ENCODE measurements at places on chromosomes 5 and 9. TPM values are rescaled to one million over a fixed set of nuclear protein-coding genes. Genes with fewer than 3 reads are reported as not detected.

DNA sequence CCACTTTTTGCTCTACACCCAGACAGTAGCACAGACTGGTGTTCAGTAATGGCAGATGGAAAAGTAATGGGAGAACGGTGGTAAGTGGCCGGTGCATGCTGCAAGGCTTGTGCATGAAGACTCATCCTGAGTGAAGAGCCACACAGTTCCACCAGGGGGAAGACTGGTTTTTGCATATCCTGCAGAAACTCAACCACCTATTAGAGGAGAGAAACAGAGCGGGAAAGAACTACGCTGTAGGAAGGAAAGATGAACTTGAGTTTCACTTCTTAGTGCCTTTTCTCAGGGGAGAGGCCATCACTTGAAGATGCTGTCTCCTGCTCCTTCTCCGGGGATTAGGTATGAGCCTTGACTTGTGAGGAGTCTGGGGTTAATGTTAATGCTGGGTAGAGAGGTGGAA is 9.4 kb upstream of the PRSS3 start:
- no peak for DNase-seq

GRCh38 chr5:142640316-142641005 is 45.4 kb downstream of the FGF1 start:
- DNase-seq, result no peak

The SLC45A2 gene
- total RNA-seq, result not detected

GRCh38 chr5:11797132-11797531 is 107.1 kb downstream of the CTNND2 start:
- no peak for DNase-seq

The ABO gene
- total RNA-seq, result 1.7 TPM

GRCh38 chr5:56319526-56320181 is 86.5 kb upstream of the ANKRD55 start:
- DNase-seq, result peak; percentile 63

The PCDHGA12 gene
- 5.1 TPM for total RNA-seq

- DNase-seq, result peak; percentile 50
These were observed 27.0 kb upstream of the ZNF622 start for GRCh38 chr5:16492398-16493140.

The AP3B1 gene
- total RNA-seq, result 25.5 TPM

DNA sequence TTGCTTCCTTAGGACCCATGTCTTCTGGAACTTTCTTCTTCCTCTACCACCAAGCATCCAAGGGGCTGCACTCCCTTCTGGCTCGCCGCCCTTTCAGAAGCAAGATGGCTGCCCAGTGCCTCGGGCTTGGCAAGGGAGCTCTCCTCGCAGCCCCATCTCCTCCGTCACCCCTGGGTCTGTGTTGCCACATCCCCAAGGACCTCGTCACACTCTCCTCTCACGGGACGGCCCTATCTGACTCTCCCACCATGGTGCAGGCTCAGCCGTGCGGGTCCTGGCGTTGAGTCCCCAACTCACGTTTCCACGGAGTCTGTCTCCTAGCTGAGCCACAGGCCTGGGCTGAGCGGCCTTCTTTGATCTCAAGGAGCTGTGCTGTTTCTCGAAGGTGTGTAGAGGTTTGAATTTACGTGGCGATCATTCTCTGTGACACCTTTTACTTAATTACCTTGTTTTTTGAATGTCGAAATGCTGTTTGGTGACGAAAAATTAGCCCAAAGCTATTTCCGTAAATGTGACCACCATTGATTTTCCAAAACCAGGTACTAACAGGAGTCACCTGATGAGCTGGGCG is 15.0 kb upstream of the SCGB3A1 start:
- no peak for DNase-seq

The RAD50 gene
- total RNA-seq, result 37.0 TPM

DNA sequence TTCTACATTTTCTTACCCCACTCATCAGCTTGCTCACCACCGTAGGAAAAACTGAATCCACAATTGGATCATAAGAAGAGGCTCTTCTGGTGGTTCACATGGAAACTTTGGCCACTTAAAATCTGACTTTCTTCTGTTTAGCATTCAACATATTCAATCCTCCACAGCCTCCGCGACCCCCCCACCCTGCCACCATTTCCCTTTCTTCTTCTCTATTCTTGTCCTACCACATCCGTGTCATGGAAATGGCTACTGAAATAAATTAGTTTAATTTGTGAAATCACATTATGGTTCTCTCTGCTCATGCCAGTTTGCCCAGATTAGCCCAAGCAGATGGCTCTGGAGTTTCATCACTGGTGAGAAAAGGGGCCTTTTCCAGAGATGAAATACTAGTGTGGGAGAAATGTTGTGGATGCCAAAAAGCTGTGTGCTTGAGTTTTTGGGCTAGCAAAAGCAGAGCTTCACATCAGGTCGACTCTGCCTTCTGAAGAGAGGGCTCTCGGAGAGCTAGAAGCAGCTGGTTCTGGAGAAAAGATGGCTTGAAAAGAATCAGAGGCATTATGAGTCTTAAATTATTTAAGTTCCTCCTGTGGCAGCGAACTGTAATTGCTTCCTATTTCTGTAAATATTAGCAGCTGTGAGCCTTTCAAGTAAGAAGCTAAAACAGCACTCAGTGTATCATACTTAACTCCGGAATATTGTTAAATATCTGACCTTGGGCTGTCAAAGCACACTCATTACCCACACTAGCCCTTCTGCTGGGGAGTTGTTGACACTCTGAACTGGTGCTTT is 107.1 kb downstream of the MAT2B start:
- no peak for DNase-seq

DNA sequence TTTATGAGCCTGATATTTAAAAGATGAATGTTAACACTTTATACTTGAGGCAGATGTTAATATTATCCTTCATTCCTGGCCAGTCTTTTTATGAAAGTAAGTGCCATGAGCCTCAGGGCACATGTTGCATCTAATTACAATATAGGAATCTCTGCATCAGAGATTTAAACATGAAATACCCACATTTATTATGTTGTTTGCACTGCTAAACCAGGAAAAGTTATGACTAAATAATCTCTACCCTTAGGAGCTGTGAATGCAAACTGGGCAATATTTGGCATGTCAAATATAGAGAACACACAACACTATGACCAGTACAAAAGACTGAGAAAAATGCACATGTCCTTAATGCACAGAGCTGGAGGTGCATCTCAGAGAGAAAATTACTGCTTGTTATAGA is 526.1 kb upstream of the GRAMD2B start:
- no peak for DNase-seq

- no peak for DNase-seq
These were observed 173.9 kb downstream of the TRPM3 start for GRCh38 chr9:70947511-70947910.

DNA sequence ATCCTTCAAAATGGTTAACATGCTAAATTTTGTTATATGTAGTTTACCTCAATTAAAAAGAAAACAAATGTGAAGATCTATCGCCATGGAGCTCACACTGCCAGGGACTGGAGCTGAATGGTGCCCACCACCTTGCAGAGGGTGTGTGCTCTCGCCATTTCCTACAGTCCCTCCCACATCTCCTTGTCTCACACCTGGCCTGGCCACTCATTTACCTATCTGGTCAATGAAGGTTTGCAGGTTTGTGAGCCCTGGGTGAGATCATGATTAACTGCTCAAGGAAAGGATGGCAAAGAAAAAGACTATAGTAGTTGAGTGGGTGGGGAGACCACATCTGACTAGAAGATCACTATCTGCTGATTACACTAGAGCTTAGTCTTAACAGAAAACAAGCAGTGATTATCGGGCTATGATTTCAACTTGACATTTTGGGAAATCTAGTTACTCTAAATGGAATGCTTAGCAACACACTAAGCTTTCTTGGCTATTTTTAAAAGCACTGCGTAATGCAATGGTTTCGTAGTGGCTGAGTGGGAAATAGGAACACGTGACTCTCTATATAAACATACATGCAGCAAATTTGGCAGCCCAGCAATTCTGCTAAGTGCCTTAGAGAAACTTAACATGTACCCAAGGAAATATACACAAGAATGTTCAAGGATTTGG is 27.3 kb downstream of the PUM3 start:
- no peak for DNase-seq

The LECT2 gene
- total RNA-seq, result not detected

The PCDHB14 gene
- total RNA-seq, result 2.5 TPM

DNA sequence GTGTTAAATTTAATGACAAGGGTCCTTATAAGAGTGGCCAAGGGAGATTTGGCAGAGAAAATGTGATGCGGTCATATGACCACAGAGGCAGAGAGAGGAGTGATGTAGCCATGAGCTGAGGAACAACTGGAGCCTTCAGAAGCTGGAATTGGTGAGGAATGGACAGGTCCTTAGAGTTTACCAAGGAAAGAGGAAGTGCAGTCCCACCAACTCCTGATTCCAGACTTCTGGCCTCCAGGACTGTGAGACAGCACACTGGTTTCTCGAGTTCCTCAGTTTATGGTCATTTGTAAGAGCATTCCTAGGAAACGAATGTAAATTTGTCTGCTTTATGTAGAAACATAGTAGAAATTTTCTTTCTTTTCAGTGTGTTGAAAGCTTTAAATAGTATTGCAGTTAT is 410.1 kb downstream of the CDH18 start:
- DNase-seq, result no peak

The PIP5KL1 gene
- total RNA-seq, result not detected

- no peak for DNase-seq
These were observed 122.0 kb downstream of the DRD1 start for GRCh38 chr5:175321927-175322532.

- no peak for DNase-seq
These were observed 95.3 kb upstream of the SLC12A2 start for GRCh38 chr5:127988146-127988760.

GRCh38 chr5:36573438-36573837 is 33.0 kb upstream of the SLC1A3 start:
- DNase-seq, result no peak

DNA sequence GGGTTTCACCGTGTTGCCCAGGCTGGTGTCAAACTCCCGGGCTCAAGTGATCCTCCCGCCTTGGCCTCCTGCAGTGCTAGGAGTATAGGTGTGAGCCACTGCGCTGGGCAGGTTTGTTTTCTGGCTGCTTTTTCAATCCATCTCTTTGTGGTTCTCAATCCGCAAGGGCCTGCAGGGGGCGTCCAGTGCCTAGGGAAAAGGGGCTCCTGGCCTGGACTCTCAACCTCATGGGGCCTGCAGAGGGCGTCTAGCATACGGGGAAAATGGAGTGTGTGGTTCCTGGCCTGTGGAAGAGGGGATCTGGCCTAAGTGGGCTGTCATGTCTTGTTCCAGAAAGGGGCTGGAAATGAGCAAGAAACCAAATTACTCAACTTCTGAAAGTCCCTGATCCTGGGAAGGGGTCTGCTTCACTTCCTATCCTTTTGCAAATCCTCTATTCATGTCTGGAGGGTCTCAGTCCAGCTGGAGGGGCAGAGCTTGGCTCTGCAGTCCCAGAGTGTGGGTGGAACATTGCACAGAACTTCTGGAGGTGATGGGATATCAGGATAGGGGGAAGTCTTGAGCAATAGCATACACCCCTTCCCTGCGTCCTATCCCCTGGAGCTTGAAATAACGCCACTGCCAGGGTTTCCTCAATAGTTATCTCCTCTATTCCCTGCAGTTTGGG is 12.7 kb upstream of the CCL27 start:
- peak; percentile 73 for DNase-seq

The FLT4 gene
- total RNA-seq, result 8.0 TPM

The GAS1 gene
- 19.7 TPM for total RNA-seq

DNA sequence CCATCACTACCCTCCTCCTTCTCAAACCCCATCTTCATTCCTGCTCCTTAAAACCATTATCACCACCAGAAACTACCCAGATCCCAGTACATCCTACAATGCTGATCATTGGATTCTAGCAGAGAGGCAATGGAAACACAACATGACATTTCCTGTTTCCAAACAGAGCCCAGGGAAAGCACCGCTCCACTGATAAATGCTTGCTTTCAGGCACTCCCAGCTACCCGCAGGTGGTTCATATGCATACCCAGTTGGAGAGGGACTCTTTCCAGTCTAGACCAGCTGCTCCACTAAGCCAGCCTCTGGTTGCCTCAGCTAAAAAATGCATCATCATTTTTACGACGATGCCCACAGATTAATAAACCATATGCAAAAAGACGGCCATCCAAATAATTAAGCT is 39.2 kb upstream of the ACO1 start:
- no peak for DNase-seq

- no peak for DNase-seq
These were observed 59.0 kb upstream of the KLF4 start for GRCh38 chr9:107548298-107549142.

DNA sequence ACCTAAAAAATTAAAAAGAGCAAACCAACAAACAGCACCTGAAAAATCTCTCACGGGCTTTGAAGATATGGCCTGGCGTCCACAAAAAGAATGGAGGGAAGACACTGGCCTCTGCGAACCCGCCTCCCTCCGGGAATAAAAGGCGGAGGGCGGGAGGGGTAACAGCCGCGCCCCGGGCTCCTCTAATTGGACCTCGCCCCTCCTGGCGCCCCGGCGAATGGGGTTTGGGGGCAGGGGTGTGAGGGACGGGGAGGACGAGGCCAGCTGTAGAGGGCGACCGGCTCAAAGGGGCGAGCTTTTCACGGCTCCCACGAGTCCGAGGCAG is 753 bp downstream of the FANCC start:
- DNase-seq, result peak; percentile 81

- no peak for DNase-seq
These were observed 34.0 kb downstream of the PPARGC1B start for GRCh38 chr5:149764086-149764485.

GRCh38 chr5:151935135-151935695 is 10.6 kb upstream of the GLRA1 start:
- no peak for DNase-seq

DNA sequence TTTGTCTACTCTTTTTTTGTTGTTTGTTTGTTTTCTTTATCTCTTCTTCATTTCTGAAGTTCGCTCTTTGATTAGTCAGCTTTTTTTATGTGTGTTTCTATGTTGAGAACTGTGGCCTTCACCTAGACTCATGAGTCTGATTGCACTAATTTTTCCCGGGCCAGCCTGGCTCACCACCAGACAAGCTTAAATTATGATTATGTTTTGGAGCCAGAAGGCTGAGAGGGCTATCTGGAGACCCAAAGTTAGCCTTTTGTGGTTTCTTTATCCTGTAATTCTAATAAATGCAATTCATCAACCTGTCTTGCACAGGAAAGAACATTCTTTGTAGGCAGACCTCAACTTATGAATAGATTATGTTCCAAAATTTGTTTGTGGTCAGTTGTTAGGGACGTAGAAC is 20.8 kb upstream of the ACTBL2 start:
- no peak for DNase-seq

The PNPLA7 gene
- 10.7 TPM for total RNA-seq

- DNase-seq, result no peak
These were observed 578 bp upstream of the TNFAIP8 start for GRCh38 chr5:119355244-119355638.

The PPP3R2 gene
- total RNA-seq, result not detected
